ENCODE measurements at places on chromosomes 1 and 21. TPM values are rescaled to one million over a fixed set of nuclear protein-coding genes. Genes with fewer than 3 reads are reported as not detected.

UTS2 gene
- total RNA-seq, result not detected

PAQR6 gene
- total RNA-seq, result 0.57 TPM

DNALI1 gene
- 2.3 TPM for total RNA-seq

C1orf53 gene
- 1.3 TPM for total RNA-seq

KRTAP19-3 gene
- not detected for total RNA-seq

POGZ gene
- 36.6 TPM for total RNA-seq

TCHH gene
- total RNA-seq, result not detected

OR2T5 gene
- not detected for total RNA-seq

PPIE gene
- total RNA-seq, result 29.7 TPM

LCE1C gene
- total RNA-seq, result not detected

PLPPR5 gene
- total RNA-seq, result not detected

FAM177B gene
- total RNA-seq, result not detected

TMEM79 gene
- total RNA-seq, result 1.9 TPM

CCDC185 gene
- not detected for total RNA-seq

OR2G3 gene
- total RNA-seq, result not detected

BCL2L15 gene
- total RNA-seq, result 0.33 TPM

RAB42 gene
- 0.98 TPM for total RNA-seq
